BE2C (cell line): ENCODE measurements at places on chromosomes 6 and 20.

GRCh38 chr6:4115741-4116140 lies 19.6 kb downstream of the ECI2 start:
- no peak for DNase-seq

GRCh38 chr20:38534756-38535155 lies 46.2 kb upstream of the ADIG start:
- DNase-seq: no peak

DNA sequence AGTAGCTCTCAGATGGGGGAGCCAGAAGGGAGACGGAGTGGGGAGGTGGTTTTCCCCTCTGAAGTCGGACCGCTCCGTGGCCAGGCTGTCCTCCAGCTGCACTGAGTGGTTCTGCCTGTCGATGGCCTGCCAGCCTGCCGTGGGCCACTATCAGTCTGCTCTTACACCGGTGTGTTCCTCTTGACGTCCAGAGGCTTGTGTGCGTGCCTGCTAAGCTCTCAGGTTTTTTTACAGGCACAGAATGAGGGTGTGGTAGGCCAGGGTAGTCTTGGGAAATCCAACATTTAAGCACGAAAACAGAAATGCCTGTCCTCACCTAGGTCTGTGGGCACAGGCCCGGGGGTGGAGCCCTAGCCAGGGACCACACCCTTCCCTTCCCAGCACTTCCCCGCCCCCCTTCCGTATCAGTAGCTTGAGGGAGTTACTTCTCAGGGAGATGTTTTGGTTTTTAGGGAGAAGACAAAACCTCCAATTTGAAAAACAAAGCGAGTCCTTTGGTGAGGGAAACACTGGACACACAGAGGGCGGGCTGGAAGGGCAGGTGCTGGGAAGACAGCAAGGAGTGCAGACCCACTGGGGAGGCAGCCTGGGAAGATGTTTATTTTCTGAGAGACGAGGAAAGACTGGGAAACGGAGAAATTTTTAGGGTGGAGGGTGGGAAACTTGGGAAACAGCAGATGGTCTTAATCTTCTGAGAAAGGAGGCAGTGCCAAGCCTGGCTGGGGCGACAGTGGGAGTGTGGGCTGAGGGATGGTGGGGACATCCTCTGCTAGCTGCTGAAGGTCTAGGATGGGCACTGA lies 106.5 kb downstream of the LY86 start:
- DNase-seq: no peak

GRCh38 chr6:25832307-25832662 lies 433 bp upstream of the SLC17A1 start:
- no peak for DNase-seq

DNA sequence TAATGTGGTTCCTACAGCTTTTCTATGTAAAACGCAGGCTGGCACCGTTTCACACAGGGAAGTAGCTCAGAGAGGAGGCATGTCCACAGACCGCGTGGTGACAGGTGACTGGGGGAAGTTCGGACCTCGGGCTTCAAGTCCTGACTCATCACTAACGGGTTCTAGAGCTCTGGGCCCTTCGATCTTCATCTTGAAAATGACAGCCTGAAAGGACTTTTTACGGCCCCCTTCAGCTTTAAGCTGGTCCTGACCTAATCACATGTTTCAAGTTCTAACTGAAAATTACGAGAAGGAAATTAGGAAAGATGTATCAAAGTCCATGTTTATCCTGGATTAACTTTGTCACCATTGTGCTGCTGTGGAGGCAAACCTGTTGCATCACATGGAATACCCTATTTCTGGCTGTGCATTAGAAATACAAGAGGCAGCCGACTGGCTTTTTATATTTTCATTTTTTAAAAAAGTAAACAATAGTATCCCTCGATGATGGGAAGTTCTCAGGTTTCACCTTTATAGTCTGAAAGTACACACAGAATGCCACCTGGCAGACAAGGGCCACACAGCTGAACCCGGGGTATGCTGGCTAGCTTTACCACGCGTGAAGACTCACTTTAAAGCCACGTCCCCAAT lies 2.0 kb downstream of the MAN1A1 start:
- DNase-seq: peak; percentile 55

- DNase-seq: no peak
These were observed 44.6 kb upstream of the SENP6 start for GRCh38 chr6:75557068-75557467.

DNA sequence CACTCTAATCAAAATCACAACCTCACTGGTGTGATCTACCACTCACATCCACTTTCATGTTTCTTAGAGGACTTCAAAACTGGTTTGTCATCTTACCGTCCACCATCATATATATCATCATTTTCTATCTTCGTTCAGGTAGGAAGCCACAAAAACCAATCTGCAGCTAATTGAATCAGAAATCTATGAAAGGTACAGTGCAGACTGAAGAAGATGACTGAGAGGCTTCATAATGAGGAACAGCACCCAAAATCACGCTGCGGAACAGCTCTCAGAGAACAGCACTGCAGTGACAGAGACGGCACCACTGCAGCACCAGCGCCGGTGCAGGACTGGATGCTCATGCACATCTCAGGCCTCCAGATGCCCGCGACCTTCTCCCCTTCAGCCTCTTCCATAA lies 13.0 kb downstream of the GMDS start:
- DNase-seq: no peak
